Central memory CD4-positive, alpha-beta T cell (primary cell): ENCODE measurements at places on chromosomes 5 and 9.

GRCh38 chr5:135034963-135035677 is 1.1 kb upstream of the PITX1 start:
- DNase-seq = no peak

DNA sequence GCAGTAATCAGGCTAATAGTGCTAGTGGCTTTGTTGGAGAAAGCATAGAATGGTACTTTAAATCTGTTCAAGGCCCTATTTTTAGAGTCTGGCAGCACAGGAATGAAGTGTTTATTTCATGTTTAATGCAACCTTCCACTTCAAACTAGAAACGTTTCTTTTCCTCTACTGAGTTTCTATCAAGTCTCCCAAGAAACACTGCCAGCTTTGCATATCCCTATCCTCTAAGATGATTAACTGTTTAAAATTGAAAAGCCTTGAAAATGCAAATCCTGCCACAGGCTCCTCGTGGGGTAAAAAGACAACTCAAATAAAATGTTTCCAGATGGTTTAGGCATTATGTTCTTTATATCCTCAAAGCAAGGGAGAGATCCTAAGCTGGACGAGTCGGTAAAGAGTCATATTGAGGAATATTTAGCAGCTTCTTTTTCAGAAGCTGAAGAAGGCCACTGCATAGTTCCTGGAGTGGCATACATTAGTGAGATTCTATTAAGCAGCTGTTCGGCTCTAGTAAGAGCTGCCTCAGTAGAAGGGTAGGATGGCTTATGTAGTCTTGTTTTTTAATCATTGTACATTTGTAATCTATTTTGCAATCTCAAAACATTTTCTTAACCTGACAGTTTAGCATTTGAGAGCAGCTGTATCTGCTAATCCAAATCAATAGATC is 251.2 kb downstream of the CHSY3 start:
- no peak for DNase-seq

DNA sequence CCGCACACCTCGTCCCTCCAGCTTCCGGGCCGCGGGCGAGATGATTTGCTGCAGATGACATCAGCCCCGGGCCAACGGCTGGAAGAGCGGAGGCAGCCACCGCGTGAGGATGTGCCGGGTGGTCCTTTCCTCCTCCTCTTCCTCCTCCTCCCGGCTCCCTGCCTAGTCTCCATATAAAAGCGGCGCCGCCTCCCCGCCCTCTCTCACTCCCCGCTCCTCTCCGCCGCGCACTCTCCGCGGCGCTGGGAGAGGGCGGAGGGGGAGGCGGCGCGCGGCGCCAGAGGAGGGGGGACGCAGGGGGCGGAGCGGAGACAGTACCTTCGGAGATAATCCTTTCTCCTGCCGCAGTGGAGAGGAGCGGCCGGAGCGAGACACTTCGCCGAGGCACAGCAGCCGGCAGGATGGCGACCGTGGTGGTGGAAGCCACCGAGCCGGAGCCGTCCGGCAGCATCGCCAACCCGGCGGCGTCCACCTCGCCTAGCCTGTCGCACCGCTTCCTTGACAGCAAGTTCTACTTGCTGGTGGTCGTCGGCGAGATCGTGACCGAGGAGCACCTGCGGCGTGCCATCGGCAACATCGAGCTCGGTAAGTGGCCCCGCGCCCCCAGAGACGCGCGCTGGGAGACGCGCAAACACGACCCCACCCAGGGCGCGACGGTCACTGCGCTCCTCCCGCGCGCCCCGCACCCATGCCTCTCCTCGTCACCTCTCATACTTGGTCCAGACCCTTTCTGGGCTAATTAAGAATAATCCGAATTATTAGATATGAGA is at the start of gene MAP1B:
Gene MAP1B, plus strand, starts transcription at position 345 of the 770 bp plus-strand sequence. Its CDS starts 57 bp downstream, at position 402.
- no peak for DNase-seq

DNA sequence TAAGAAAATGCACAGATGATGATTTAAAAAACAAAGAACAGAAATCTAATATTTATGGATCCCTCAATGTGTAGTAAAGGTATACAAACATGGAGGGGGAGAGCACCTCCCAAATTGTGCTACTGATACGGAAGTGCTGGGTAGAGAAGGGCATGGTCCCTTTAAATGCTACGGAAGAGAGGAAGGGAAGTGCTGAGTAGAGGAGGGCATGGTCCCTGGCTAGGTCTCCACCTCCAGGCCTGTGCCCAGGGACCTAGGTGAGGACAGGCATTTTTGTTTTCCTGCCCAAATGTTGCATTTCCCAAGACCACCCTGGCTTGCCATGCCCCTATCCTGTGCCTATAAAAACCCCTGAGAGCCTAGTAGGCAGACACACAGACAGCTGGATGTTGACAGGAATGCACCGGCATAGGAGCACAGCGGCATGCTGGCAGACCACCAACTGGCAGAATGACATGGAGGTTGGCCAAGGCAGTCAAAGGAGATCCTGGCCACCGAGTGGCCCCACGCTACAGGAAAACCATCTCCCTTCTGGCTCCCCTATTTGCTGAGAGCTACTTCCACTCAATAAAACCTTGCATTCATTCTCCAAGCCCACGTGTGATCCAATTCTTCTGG is 62.1 kb upstream of the SPDL1 start:
- no peak for DNase-seq
